ENCODE measurements at places on chromosomes 13 and 19. TPM values are rescaled to one million over a fixed set of nuclear protein-coding genes. Genes with fewer than 3 reads are reported as not detected.

Gene CEBPA
- polyA plus RNA-seq, result 2.4 TPM

Gene OR7A5
- 0.03 TPM for polyA plus RNA-seq

Gene ZNF260
- 32.6 TPM for polyA plus RNA-seq

Gene SELENOV
- polyA plus RNA-seq, result 3.8 TPM

Gene CARS2
- 52.5 TPM for polyA plus RNA-seq

Gene LGALS4
- polyA plus RNA-seq, result 1.6 TPM

Gene TEX101
- polyA plus RNA-seq, result not detected

Gene TNFSF9
- polyA plus RNA-seq, result not detected

Gene IL4I1
- polyA plus RNA-seq, result 3.2 TPM

Gene CHST8
- 0.27 TPM for polyA plus RNA-seq
